ENCODE measurements at places on chromosomes 4 and X.
A peak's percentile ranks its signal among the peaks of the same experiment; 100 is the strongest.

DNA sequence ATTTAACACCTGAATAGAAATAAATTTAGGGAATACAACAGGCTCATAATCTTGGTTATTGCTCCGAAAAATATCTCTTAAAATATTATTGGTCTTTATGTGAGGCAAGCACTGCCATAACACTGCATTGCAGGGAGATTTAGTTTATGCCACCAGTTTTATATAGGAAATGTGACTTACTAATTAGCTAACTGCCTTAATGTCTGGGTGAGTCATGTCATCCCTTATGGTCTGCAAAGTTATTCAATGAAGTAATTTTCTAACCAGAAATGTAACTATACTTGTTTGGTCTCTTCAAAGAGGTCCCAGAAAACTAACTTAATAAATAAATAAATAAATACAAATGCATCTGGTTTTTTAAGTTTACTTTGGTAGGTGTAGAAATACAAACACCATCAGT is 597.2 kb downstream of the GALNTL6 start:
- DNase-seq: no peak

DNA sequence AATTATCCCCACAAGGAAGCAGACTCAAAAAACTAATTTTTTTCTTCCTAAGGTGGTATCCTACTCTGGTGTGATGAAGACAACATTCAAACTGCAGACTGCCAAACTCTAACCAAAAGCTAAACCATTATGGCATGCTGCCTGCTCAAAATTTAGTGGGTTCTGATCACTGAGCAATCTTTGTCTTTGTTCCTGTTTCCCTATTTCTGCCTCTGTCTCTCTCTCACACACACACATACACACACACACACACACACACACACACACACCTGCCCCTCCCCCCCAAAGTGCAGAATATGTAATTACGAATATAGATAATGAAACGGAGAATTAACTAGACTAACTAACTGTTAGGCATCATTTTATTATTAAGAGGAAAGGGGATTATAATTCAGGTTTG is 1278.6 kb downstream of the PCDH7 start:
- DNase-seq: no peak

- peak; percentile 57 for DNase-seq
Observed at GRCh38 chrX:45771560-45772340, 571.1 kb upstream of the DIPK2B start.

DNA sequence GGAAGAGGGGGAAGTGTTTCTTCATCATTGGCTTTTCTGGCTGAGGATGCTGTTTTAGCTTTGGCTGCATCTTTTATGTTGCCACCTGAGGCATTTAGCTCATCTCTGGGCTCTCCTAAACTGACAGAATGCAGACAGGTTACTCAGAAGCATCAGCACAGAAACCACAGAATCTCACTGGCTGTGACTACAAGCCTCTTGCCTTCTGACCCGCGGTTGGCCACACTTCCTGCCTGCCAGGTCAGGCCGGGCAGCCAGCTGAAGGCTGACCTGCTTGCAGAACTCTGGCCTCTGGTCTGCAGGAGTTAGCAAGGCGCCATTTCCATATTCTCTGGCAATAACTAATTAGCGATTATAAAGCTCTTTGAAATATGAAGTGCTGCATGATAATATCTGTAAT is 366.5 kb downstream of the MID1IP1 start:
- DNase-seq: no peak

GRCh38 chrX:23726191-23726590 is 16.9 kb downstream of the ACOT9 start:
- no peak for DNase-seq

DNA sequence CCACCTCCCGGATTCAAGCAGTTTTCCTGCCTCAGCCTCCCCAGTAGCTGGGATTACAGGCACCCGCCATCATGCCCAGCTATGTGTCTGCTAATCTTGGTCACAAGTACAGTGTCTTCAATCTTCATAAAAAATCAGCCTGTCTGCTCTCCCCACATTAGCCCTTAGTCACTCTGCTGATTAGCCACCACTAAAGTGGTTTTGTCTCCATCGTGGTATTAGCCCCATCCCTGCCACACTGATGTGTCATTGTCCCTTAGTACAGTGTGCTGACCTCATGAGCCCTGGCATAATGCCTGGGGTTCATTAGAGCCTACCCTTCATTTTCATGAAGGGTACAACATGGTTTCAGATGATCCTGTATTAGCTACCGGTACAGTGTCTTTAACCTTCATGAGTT is 49.9 kb downstream of the ZNF157 start:
- no peak for DNase-seq

DNA sequence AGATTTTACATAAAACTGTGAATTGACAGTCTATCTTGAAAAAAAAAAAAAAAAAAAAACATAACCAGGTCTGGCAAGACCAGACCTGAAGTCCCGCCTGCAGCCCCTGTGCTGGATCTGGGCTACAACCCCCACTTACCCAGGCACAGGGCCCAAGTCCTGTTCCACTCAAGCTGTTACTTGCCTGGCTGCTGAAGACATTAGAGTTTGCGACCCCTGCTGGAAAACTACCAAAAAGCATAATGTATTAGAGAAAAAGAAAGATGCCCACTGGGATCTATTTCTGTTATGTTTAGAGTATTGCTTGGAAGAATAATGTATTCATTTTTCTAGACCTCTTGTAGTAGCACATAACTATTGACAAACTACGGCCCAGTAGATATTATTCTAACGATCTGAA is 4.7 kb downstream of the HS3ST1 start:
- DNase-seq: peak; percentile 4

- DNase-seq: no peak
Observed at GRCh38 chr4:8044699-8045098, 105.0 kb upstream of the AFAP1 start.

DNA sequence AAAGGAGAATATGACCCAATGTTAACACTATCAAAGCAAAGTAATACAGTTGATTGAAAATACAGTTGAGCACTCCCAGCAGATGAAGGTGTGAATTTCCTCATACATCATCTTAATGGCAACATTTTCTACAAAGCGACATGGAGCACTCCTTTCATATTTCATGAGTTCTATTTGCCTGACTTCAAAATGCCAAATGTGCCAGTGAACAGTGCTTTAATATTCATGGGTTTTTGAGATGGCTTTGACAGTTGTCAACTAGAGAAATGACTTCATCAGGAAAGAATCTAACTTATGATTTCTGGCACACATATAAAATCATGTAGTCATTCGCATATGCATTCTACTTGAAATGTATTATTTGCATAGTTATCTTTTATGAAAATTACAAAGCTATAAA is 222.4 kb downstream of the GALNTL6 start:
- DNase-seq: no peak

- DNase-seq: no peak
Observed at GRCh38 chr4:52588097-52588496, 71.0 kb downstream of the USP46 start.

DNA sequence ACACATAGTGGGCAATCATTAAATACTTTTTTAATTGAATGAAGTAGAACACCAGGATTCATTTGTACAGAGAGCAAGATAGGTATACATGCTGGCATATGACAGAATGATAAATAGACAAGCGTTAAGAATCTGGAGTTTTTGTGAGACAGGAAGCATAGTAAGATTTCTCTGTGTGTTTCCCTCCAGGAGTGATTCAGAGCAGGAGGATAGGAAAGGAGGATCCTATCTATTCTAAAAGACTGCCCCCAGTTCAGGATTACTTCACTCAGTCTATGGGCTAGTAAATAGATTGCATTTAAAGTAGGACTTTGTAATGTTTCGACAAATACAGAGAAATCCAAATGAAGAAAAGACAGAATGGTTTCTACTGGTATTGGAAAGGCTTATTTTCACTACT is 423.7 kb downstream of the PDGFC start:
- DNase-seq: no peak

DNA sequence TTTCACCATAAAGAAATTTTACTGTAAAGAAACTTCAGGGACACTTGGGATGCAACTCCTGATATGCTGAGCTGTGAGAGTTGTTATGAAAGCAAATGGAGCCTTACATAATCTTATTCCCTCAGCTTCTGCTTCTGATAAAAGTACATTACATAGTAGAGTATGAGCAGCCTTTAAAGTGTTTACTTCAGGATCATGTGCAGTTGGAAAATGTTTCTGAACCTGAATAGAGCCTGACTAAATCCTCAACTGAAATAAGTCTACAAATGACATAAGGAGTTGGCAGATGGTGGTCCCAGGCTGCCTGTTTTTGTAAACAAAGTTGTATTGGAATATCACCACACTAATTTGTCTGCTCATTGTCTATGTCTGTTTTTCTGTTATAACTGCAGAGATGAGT is 19.3 kb downstream of the RASSF6 start:
- no peak for DNase-seq

DNA sequence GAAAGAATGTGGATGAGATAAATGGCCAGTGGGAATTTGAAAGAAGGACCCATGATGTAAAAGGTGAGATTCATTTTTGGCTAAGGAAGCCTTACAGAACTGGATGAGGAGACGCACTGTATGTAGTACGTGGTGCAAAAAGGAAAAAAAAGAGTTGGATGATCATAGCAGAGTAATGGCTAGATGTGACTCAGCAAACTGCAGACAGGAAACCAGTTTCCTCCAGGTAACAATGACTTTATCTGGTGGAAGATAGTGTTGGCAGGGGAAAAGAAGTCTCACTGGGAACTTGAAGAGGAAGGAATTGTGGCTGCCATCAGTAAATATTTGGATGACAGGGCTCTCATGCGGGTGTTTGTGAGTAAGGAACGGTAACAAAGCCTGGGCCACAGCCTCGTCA is 243.2 kb downstream of the CPE start:
- no peak for DNase-seq

GRCh38 chr4:6909970-6910339 is 329 bp downstream of the TBC1D14 start:
- peak; percentile 52 for DNase-seq

- DNase-seq: peak; percentile 81
Observed at GRCh38 chr4:185774845-185775680, 36.9 kb downstream of the SORBS2 start.

GRCh38 chr4:40040908-40041307 is 15.7 kb upstream of the N4BP2 start:
- DNase-seq: no peak

- DNase-seq: no peak
Observed at GRCh38 chr4:155795991-155796390, 37.2 kb downstream of the GUCY1B1 start.

GRCh38 chr4:105230287-105230686 is 83.6 kb downstream of the TET2 start:
- no peak for DNase-seq

- DNase-seq: no peak
Observed at GRCh38 chrX:14594521-14594920, 65.2 kb downstream of the GLRA2 start.

DNA sequence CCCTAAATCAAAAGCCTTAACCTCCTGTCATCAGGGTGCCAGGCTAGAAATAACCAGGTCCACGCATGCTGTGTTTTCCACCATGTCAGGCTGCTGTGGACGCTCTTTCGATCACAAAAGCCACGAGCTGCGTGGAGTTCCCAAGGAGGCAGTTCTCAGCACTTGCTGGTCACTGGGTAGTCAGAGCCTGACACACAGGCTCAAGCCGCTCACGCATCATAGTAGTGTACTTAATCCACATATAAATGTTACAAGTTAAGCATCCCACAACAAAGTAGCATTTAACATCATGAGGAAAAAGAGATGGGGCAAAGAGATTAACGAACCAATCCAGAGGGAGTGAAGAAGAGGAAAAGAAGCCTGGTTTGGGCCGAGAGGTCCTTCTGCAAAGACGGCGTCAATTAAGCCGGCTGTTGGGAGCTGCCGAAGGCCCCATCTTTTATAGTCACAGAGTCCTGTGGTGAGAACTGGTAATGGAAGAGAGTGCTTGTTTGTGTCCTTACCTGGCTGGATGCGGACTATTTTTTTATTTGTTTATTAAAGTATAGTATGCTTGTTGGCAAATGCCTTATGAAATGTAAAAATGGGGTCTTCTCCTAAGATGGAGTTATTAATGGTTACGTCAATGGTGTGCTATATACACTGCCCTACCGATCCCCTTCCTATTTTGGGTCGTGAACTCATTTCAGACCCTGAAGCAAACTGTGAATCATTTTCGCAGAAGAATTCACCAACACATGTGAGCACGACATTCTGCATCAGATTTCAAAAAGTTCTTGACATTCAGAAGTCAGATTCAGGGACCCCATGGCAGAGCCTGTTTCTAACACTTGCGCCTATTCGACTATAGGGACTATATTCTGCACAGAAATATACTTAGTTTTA is 675 bp downstream of the PRIMPOL start:
- DNase-seq: peak; percentile 54

DNA sequence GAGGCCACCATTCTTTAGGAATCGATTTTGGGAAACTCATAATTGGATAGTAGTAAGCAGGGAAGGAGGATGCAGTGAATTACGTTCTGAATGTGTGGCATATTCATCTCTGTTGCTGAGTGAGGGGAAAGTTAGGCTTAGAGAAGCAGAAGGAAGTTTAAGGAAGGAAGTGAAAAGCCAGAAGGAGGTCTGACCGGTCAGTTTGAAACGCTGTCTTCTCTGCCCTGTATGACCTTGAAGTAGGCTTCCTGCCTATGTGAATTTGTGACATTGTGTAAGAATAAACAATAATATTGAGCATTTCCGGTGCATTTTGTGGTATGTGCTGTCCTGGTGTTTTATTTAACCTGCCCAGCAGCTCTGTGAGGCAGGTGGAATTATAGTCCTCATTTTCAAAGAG is 67.3 kb downstream of the PDLIM5 start:
- no peak for DNase-seq

GRCh38 chrX:53190363-53190960 is 34.5 kb downstream of the KDM5C start:
- DNase-seq: no peak

- peak; percentile 82 for DNase-seq
Observed at GRCh38 chr4:141275834-141276233, 55.1 kb downstream of the ZNF330 start.
